ENCODE measurements at places on chromosomes 6 and 20.

DNA sequence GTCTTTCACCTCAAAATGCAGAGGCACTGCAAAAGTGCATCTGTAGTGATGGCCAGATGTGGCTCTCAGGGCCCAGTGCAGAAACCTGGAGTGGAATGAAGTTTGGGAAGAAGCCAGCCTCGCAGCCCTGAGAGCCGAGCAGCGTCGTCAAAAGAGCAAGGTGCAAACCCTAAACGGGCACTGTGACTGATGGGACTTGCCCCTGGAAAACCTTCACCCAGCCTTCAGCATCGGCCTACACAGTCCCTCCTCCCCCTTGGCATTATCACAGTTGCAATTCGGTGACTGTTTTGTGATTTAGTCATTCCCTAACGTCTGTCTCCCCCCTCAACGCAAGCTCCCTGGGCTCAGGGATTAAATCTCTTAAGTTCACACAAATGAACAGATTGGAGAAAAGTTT, 38.6 kb downstream of the TAF4 start:
- no peak for DNase-seq

- no peak for DNase-seq
These were observed 40.7 kb downstream of the PLCB4 start for GRCh38 chr20:9109566-9109965.

DNA sequence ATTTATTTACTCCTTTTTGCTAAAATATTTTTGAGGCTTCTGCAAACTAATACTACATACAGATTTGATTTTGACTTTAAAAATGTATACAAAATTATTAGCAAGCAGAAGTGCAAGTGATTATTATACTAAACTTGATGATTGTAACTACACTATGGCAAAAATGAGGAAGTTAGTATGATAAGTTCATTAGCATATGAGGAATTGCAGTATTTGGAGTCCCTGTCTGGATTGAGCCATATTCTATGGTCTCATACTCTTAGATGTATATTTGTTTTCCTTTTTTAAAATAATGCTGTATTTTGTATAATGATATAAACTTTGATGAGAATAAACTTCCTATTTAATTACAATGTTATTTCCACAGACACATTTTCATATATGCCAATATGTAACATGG, 13.9 kb downstream of the CRISP3 start:
- no peak for DNase-seq

DNA sequence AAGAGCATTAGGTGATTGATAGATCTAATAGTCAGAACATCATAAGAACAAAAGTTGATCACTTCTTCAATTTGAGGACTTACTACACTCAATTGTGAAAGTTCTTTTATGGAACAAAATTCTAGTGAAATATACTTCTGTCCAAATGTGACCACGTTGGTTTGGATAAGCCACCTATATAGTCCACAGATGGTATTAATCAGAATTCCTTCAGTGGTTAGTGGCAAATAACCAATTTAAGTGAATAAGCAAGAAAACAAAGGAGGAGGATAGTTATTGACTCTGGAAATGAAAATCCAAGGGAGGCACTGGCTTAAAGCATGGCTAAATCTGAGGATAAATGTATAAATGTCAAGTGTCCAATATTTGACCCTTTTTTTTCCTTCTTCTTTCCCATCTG, 268.5 kb upstream of the MARCKS start:
- DNase-seq, result no peak

DNA sequence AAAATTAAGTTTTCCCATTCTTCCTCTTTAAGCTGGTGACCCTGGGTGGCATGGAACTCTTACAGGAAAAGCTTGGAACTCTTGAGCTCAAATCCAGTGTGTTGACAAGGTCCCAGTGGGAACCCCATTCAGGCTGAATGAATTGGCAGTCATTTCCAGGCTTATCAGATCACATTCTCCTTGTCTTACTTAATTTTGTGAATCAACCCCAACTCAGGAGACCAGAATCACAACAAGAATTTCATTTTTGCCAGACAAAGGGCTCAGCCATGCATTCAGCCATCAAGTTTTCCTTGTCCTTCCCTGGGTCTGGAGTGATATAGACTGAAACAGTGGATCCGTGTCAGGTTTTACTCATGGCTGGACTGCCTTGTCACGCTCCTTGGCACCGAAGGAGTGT, 92.1 kb upstream of the EEF1E1 start:
- DNase-seq, result no peak

- no peak for DNase-seq
These were observed 58.0 kb downstream of the DTD1 start for GRCh38 chr20:18645851-18646250.

DNA sequence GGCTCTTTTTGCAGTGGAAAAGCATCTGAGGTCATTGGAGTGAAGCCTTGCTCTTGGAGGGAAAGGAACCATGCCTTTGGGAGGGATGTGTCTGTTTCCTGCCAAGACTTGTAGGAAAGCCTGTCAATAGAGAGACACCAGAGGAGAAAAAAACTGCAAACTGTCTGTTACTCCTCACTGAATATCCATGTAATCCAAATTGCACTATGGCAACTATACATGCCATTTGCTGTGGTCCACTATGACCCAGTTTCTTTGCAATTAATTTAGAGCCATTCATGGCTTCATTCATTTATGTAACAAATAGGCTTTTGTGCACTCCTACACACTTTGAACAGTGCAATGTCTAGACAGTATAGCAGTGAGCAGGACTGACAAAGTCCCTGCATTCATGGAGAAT, 296.5 kb downstream of the SLC35F1 start:
- DNase-seq, result no peak

- DNase-seq, result no peak
These were observed 79.1 kb upstream of the PTPN1 start for GRCh38 chr20:50431066-50431450.

DNA sequence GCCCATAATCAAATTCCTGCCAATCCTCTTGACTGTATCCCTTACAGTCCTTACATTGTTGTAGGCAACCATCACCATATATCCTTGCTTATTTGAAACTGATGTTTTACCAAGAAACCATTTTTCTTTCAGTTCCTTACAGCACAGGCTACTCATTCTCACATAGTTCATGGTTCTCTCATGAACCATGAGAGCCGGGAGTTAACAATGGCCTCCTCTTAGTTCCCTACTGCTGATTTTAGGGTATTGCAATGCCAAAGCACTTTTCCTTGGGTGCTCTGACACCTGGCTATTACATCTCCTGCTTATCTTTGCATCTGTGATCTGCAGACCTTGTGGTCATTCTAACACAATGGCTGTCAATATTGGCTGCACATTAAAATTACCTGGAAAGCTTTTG, 133.4 kb downstream of the MYB start:
- DNase-seq, result no peak

DNA sequence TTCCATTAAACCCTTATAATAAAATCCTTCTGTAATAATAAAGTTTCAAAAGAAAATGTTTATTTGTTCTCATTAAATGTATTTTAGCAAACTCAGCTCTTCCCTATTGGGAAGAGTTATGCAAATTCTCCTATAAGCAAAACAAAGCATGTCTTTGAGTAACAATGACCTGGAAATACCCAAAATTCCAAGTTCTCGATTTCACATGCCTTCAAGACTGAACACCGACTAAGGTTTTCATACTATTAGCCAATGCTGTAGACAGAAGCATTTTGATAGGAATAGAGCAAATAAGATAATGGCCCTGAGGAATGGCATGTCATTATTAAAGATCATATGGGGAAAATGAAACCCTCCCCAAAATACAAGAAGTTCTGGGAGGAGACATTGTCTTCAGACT, 3.8 kb downstream of the IL17A start:
- DNase-seq, result no peak

GRCh38 chr6:108694816-108695215, 134.1 kb downstream of the FOXO3 start:
- no peak for DNase-seq

- no peak for DNase-seq
These were observed 203.0 kb upstream of the RGS17 start for GRCh38 chr6:153334121-153334520.

DNA sequence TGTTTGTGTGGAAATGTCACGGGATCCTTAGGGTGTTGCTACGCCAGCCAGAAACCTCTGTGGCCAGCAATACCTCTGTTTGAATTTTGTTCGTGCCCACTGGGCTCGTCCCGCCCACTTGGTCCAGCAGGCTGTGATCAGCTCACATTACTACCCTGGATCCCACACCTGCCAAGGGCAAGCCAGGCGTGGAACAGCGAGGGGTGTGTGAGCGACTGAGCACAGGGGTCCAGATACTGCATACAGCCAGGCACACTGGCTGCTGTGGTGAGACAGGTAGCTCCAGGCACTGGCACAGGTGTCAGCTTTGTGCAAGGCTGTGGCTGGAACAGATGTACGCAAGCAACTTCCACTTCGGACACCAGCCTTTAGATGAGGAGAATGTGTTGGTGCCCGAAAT, 718.9 kb downstream of the EPHA7 start:
- no peak for DNase-seq

- no peak for DNase-seq
These were observed 13.4 kb downstream of the PLCB1 start for GRCh38 chr20:8145246-8146168.

DNA sequence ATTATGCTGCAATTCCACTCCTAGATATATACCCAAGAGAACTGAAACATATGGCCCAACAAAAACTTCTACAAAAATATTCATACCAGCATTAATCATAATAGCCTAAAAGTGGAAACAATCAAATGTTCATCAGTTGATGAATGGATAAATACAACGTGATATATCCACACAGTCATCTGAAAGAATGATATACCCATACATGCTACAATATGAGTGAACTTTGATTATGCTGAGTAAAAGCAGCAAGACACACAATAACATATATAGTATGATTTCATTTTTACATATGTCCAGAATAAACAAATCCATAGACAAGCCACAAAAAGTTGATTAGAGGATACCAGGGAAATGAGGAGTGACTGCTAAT, 30.7 kb downstream of the CDK19 start:
- no peak for DNase-seq

- DNase-seq, result no peak
These were observed 69.6 kb upstream of the VSTM2L start for GRCh38 chr20:37833221-37833896.

DNA sequence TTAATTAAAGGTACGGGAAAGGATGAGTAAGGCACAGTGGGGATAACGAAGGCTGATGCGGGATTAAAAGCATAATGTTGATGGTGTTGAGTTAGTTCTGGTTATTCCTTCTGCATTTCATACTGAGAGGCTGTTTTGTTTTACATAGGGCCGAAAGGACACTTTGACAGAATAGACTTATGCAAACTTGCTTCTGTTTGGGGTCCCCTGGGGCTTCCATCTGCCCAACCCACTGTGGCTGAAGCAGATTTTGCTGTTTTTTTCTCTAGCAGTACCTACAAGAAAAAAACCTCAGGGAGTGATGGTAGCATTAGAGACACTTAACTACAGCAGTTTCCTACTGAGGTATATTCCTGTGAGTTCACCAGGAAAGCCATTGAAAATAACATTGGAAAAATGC, 136.1 kb upstream of the SUPT3H start:
- no peak for DNase-seq

- no peak for DNase-seq
These were observed 69.5 kb downstream of the DAAM2 start for GRCh38 chr6:39861663-39862062.

DNA sequence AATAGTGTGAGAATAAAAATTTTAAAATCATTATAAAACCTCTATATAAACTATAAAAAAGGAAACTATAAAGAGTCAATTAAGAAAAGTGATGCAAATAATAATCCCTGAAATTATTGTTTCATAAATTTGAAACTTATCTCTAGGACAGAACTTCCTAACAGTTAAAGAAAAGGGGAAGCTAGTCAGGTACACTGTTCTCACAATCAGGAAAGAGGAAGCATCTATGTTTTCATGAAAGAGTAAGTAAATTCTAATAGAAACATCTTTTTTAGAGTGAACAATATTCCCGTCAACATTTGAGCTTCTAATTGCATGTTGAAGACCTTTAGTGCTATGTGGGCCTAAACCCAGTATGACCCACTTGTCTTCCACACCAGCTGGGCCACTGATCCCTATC, 1.2 kb upstream of the ADGRF1 start:
- no peak for DNase-seq

- DNase-seq, result no peak
These were observed 942 bp downstream of the ACAT2 start for GRCh38 chr6:159762681-159763293.

- DNase-seq, result no peak
These were observed 200.0 kb downstream of the LY86 start for GRCh38 chr6:6788394-6789032.

DNA sequence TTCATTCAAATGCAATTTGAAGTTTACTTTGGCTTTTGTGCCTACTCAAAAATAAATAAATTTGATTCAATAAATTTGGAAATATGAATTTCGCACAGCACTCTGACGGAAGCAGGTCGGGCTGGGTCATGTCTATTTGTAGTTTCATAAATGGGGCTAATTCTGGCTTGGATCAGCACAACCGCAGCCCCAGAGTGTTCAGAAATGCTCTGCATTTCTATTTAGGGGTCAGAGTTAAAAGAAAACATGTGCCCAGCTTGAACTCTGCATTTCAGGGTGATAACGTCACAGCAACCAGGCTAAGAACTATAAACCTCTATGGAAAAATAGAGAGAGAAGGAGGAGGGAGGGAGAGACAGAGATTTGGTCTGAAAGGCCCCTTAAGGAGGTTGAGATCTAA, 480.9 kb upstream of the NOX3 start:
- no peak for DNase-seq

DNA sequence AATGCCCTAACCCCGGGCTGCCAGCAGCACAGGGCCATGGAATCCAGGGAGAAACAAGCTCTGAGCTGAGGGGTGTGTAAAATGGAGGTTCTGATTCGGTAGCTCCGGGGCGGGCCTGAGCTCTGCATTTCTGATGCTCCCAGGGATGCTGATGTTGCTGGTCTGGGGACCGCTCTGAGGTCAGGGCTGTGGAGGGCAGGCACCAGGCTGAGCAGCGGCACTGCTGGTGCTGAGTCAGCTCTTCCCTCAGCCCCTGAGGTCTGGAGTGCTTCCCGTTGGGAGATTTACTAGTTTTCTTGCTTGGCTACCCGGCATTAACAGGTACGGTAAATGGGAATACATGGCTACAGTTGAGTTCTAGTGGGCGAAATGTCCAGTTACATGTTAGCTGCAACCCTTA, 18.6 kb upstream of the CST3 start:
- DNase-seq, result no peak

DNA sequence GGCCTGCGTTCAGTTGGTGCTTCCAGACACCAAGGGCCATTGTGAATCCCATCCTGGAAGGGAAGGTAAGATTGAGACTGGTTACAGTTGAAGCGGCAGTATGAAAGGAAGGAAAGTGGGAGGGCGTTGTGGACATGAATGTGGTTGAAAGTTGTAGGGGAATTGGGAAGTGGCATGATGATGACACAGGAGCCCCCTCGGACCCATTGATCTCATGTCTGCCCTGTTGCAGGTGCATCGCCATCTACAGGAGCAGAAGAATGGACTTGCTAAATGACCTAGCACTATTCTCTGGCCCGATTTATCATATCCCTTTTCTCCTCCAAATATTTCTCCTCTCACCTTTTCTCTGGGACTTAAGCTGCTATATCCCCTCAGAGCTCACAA, 5.5 kb downstream of the HLA-DQA1 start:
- DNase-seq, result no peak
